BE2C (cell line): ENCODE measurements at places on chromosomes 2 and 18.

- no peak for DNase-seq
These were observed 304.7 kb upstream of the SYT4 start for GRCh38 chr18:43581936-43582519.

DNA sequence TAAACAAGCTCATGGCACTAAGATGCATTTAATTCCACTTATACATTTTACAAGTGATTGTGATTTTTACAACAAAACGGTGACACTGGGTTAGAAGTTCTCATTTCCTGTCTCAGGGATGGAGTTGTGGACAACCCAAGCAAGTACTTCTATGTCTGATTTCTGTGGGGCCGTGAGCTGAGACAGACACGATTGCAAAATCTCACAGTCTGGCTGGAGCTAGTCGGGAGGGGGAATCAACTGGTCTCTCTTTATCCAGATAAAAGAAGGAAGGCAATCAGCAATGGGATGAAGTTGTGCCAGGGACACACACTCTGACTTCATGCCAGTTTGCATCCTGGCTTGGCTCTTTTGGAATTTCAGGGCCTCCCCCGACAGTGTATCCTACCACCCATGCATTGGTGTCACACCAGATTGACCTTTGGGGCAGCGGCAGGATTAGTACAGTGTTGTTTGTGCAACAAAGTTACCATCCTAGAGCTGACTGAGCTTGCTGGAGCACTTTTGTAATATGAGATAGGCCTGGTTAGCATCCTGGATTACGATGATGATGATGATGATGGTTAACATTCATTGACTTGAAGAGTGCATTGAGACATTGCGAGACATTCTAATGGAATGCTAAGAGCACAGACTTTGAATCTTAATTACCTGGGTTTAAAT, 98.8 kb downstream of the CTAGE1 start:
- DNase-seq: no peak

- no peak for DNase-seq
These were observed 45.8 kb upstream of the SMIM21 start for GRCh38 chr18:75473316-75473715.

GRCh38 chr2:222750533-222750932, 79.1 kb downstream of the MOGAT1 start:
- no peak for DNase-seq

GRCh38 chr2:162184821-162185450, 32.9 kb upstream of the GCG start:
- DNase-seq: no peak

- DNase-seq: no peak
These were observed 458 bp downstream of the CXXC1 start for GRCh38 chr18:50287028-50287440.

DNA sequence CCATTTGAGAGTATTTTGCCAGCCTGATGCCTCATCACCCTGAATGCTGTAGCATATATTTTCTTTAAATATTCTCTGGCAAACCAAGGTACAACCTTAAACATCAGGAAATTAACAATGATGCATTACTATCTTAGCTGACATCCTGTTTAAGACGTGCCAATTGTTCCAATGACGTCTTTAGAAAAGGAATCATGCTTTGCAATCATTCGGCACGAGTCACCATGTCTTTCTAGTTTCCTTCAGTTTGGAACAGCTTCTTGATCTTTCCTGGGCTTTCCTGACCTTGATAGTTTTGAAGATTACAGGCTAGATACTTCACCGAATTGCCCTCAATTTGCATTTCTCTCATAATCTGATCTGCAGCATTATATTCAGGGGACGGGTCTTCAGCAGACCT, 88.2 kb upstream of the GLI2 start:
- DNase-seq: no peak

- no peak for DNase-seq
These were observed 167.4 kb downstream of the SP3 start for GRCh38 chr2:173797586-173798263.

- no peak for DNase-seq
These were observed 44.7 kb upstream of the RAB31 start for GRCh38 chr18:9663377-9663776.

DNA sequence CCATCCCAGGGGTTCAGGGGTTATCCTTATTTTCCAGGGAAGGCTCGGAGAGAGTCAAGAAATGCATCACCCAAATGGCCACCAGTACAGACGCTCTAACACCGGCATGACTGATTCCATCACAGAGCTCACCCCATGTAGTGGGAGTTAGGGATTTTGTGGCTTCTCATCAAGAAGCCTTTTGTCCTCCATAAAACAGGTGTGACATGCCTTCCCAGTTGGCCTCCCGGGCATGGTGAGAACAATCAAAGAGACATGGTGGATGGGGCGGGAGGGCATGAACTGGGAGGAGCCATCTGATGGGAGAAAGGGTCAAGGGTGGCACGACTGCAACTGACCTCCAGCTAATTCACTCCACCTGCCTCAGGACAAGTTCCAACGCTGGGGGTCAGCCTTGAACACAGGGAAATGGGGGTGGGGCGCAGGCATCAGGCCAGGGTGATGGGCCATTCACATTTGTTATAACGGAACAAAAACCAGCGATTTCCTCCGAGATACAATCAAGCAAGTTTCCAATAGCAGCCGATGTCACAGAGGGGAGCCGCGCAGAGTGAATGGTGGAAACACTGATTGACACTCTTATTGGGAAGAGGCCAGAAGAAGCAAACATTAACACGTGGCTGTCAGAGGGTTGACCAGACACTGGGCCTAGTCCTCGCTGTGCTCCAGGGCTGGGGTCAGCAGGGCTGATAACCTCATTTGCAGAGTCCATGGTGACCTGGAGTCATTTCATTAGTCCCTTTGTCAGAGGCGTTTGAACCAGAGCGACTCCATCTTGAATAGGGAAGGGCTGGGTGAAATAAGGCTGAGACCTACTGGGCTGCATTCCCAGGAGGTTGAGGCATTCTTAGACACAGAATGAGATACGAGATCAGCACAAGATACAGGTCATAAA, 80.5 kb upstream of the HPCAL1 start:
- DNase-seq: no peak

DNA sequence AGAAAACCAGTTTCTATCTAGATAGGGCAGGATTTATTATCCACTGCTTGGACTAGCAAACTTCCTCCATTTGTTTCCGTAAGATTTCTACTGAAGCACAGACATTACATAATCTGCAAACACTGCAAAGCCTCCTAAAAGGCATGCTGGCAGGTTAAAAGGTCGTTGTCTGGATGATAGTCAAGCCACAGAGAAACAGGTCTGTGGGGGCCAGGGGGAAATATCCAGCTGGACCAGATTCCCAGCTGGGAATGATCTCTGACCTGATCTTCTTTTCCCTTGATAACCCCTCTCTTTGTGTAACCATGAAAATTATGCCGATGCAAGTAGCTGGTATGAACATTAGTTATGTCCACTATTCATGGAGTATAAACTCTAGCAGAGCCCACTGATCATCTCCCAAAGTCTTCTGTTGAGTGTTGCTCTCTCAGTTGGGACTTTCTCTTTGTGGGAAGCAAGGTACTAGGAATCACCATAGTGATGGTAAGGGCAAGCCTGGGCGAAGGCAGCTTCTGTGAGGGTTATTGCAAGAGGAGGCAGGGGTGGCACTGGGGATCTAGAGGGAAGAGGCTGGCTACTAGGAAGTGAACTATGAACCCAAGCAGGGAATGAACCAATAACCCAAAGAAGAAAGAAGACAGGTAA, 61.3 kb downstream of the GDF7 start:
- peak; percentile 11 for DNase-seq

DNA sequence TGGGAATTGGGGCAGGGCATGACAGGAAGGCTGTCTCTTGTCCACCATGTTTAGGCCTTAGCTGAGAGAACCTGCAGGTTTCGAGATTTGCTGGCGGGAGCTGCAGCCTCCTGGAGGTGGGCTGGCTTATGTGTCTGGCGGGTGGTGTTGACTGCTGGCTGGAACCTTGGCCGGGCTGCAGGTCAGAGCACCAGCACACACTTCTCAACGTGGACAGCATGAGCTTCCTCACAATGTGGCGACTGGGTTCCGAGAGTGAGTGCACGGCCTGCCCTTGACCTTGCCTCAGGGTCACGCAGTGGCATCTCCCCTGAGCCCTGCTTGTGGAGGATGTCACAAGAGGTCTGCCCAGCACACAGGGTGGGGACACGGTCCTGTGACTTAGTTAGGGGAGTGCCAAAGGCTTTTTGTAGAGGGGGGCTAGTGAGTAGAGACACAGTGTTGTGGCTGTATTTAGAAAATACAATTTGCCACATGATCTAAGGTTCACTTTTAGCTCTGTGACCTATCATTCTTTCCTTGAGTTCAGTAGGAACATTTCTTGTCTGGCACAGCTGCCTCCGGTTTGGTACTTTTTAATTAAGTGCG, 134.8 kb downstream of the SEPTIN10 start:
- no peak for DNase-seq

- DNase-seq: no peak
These were observed 17.1 kb upstream of the OSBPL6 start for GRCh38 chr2:178177066-178177679.

DNA sequence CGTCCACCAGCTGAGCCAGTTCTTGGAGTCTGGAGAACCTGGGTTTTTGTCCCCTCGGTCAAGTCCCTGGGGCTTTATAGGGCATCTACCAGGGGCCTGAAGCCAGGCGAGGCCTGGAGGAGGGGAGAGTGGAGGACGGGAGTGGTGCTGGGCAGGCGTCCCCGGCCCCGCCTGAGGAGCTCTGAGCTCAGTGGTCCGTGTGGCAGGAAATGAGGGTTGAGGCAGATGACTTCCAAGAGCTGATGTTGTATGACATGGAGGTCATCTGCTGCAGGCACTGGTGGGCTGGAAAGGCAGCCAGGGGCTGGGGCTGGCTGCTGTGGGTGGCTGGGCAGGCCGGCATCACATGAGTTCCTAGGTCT, 118.5 kb upstream of the HS6ST1 start:
- no peak for DNase-seq

DNA sequence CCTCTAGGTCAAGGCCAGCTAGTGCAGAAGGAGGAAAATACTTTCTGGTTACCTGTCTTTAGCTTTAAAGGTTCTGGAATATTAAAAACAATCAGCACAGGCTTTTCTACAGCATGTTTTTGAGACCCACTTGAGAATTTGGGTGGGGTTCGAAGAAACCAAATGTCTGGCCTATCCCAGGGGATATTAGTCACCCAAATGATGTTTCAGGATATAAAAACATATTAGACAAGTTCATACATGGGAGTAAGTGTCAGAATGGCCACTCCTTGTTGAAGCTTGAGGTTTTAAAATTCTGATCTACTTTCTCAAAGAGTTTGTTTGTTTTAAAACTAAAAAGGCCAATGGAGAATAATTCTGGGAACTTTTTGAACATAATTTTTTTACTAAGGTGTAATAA, 158.6 kb upstream of the DLX2 start:
- no peak for DNase-seq

DNA sequence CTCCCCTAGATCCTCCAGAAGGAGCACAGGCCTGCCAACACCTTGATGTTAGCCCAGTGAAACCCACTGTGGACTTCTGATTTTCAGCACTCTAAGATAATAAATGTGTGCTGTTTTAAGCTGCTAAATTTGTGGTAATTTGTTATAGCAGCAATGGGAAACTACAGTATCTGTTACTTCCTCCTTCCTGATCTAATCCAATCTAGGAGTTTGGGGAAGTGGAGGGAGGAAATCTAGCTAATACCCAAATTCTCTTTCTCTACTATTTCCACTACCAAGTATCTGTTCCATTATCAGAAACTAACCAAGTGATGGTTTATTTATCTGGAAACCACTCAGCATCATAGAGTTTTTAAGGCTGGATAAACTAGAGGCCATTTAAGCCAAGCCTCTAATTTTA, 64.9 kb downstream of the AFF3 start:
- DNase-seq: no peak

- DNase-seq: no peak
These were observed 216.1 kb upstream of the RAB6C start for GRCh38 chr2:129763190-129763846.

- no peak for DNase-seq
These were observed 86.5 kb downstream of the CDCA7 start for GRCh38 chr2:173441222-173441621.

DNA sequence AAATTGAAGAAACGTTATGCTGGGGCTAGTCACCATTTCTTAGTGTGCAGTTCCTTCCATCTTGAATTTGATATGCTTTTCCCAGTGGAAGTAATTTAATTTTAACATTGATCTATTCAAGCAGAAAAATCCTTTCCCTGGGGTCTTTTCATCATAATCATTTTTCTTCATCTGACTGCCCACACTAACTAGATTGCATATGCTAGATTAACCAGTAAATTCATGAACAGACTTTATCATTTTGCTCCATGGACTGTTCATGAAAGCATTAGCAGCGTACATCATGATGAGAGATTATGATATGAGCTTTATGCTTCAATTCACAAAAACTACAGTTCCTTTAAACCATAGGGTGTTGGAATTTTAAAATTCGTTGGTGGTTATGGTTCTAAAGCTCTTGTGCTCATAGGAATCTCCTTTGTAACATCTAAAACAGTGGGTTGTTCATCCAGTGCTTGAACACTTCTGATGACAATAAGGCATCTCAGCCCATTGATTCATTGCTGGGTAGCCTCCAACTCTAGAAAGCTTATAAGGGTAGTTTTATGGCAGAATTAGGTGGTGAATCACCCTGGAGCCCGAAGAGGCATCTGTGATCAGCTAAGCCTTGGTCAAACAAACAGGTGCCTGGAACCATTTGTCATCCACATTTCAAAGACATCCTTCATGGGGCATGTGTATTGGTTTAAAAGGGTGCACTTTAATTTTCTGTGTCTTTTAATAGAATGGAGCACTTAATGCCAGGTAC, 77.2 kb upstream of the NDUFV2 start:
- DNase-seq: no peak

GRCh38 chr18:36735130-36735529, 93.7 kb downstream of the TPGS2 start:
- no peak for DNase-seq

GRCh38 chr2:186629250-186629996, 39.6 kb downstream of the ITGAV start:
- DNase-seq: no peak

DNA sequence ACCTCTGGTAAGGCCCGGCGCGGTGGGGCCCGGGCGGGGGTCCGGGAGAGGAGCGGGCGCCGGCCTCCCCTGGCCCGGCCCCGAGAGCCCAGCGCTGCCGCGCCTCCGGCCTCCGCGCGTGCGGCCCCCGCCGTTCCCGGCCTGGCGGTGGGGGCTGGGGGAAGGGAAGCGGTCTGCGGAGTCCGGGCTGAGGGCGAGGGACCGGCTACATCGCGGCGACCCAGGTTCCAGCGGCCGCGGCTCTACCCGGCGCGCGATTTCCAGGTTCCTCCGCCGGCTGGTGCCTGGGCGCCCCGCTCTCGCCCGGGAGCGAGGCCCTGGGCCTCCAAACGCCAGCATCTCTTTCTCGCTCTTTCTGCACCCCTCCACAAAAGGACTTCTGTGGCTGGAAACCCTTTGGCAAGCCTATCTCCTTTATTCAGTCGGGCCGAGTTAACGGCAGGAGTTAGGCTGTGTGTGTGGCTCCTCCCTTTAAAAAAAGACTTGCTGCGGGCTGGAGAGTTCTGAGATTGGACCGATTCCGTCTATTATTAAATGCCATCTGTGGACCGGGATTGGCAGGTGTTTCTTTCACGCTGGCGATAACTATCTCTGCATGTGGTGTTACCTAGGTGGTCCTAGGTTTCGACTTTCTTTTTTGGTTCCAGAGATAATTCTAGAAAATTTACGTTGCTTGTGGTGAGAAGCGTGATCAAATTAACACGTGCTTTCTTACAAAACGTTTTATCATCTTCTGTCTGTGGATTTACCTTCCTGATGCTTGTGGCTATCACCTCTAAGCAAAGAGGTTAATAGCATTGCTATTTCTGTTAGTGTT, 592 bp downstream of the ME2 start:
- DNase-seq: no peak

GRCh38 chr2:55518841-55519165, 715 bp upstream of the CFAP36 start:
- no peak for DNase-seq
